CD14-positive monocyte (primary cell): ENCODE measurements at places on chromosomes 5 and 9.

DNA sequence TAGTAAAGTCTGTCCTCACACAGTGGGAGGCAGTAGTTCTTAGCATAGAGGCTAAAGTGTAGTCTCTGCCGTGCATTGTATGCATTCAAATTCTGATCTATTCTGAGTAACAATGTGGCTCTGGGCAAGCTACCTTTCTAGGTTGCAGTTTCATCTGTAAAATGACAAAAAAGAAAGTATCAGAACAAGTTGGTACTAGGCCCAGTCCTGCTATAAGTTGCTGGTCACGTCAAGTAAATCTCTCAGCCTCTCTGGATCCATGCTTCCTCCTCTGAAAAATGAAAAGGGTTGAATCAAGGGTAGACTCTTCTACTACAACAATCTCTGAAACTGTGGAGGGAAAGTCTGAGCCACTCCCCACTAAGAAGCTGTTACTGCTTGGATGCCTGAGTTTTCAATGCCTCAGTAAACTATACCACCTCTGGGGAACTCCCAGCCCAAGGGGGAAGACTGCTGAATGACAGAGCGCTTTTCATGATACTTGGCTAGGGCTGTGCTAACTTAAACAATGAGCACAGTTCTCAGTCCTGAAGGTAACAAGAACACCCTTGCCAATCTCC lies 34.5 kb upstream of the SPARC start:
- peak; percentile 53 for DNase-seq

GRCh38 chr5:108430931-108431608 lies 49.2 kb upstream of the FBXL17 start:
- no peak for DNase-seq

DNA sequence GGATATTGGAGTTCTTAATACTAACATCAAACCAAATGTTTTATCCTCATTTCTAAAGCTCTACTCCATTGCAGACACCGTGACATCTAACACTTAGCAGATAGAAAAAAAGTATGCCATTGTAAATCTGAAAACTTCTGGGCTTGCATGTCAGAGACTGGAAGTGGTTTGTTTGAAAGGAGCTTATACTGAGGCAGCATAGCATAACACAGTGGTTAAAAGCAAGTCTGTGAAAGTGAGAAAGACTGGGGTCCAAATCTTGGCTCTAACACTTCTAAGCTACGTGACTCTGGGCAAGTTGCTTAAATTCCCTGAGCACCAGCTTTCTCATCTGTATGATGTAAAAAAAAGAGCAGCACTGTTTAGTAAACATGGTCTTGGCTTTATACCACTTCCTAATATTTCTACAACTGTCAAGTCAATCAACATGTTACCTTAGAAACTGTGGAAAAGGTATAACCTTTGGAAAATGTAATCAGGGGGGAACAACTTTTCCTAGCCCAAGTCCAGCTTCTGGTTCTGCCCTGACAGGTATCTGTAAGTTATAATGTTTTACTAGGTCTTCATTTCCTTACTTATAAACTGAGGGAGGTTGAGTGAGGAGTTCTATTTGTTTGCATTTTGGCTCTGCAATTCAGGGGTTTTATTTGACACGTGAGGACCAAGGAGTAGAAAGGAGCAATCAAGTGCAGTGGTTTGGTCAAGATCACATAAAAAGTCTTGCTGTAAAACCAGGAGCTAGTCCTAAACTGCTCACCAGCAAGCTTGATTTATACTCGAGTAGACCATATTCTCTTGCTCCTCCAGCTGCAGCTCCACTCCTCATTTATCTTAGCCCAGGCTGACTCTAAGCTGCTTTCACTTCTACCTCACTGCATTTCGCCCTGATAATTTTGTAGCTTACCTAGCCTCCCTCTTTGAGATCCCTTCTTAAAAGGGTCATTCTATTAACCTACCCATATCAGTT lies 541.0 kb downstream of the RAB3C start:
- no peak for DNase-seq

DNA sequence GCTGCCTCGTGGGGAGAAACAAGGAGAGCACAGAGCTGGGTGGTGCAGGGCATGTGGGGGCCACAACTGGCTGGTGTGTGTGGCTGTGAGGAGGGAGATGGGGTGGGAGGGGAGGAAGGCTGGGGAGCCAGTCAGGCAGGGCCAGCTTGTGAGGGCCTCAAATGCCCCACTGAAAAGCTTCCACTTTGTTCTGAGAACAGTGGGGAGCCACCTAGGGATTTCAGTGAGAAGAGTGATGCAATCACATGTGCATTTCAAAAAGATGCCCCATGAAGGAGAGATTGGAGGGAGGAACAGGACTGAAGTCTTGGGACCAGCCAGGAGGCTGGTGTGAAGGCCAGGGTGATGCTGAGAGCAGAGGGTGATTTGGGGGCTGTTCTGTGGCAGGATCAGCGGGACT lies 1.3 kb downstream of the OR13J1 start:
- DNase-seq, result no peak

- no peak for DNase-seq
Measured at GRCh38 chr5:115096034-115096769, 73.5 kb downstream of the TRIM36 start.

GRCh38 chr5:145531038-145531734 lies 304.0 kb downstream of the PRELID2 start:
- DNase-seq, result no peak

DNA sequence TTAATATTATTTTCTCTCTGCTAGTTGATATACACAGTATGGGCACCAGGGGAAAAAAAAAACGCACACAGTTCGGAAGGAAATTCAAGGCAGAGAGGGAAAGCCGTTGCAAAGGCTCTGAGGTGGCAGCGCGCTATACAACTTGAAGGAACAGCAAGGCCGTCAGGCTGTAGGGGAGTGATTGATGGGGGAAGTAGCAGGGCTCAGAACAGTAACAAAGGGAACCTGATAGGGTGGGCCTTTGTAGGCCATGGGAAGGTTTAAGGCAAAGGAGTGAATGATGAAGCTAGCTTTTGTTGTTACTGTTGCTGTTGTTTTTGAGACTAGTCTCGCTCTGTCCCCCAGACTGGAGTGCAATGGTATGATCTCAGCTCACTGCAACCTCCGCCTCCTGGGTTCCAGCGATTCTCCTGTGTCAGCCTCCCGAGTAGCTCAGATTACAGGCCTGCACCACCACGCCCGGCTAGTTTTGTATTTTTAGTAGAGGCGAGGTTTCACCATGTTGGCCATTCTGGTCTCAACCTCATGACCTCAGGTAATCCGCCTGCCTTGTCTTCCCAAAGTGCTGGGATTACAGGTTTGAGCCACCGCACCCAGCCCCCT lies 27.0 kb downstream of the AQP7 start:
- DNase-seq, result no peak

GRCh38 chr5:103487822-103488493 lies 74.6 kb downstream of the NUDT12 start:
- no peak for DNase-seq

DNA sequence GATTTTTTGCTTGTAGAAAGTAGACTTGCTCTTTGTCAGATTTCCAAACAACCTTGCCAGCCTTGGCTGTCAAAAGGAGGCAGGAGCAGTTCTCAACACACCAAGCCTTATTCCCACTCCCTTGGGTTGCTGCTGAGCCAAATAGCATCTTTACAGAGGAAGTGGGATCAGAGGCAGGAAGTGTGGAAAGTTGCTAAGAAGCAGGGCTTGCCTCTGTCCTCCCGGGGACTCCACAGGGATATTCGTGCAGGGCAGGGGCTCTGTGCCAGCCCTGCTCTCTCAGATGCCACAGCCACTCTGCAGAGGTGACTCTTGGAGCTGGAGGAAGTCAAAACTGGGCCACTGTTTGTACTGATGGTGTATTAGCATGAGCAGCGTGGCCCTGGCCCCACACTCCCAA lies 24.3 kb downstream of the PTPDC1 start:
- no peak for DNase-seq

- no peak for DNase-seq
Measured at GRCh38 chr9:112179816-112180215, 4.7 kb upstream of the SUSD1 start.

DNA sequence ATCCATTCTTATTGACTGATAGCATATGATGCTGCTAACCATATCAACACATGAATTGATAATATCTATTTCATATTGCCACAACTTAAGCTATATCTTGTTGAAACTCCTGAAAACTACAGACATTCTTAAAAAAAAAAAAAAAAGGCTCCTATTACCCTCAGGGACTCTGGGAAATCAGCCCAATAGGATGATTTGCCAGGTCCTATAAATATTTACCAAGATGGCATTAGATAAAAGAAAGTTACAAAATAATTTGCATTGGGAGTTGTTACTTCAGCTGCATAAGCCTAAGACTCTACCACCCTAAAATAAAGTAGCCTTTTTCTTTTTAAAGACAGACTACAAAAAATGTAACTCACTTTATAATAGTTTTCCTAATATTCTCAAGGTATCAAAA lies 84.4 kb downstream of the CDO1 start:
- no peak for DNase-seq

- DNase-seq, result no peak
Measured at GRCh38 chr5:94693043-94693822, 74.8 kb downstream of the SLF1 start.

DNA sequence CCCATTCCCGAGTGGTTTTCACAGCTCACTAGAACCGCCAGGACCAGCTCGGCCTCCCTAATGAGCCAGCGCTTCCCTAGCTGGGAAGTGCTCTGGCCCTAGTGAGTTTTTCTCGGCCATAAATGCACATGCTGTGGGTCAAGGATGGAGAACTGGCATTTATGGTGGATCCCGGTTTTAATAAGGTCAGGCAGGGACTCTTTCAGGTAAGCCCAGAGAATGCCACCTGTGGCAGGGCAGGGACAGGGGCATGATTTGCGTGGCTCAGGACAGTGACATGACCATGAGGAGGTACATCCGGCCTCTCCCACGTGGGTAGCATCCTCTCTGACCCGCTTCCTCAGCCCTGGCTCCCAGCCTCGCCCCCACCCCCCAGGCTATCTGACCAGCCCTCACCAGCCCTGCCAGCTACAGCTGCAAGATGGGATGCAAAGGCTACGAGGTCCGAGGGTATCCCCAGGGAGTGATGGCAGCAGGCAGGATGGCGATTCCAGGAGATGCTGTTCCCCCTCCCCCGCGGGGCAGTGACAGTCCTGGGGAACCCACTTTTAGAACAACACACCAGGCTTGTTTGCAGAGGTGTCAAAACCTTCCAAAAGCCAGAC lies 60.3 kb upstream of the ADAMTS2 start:
- no peak for DNase-seq

- DNase-seq, result no peak
Measured at GRCh38 chr9:135874859-135875258, 32.5 kb downstream of the CAMSAP1 start.

DNA sequence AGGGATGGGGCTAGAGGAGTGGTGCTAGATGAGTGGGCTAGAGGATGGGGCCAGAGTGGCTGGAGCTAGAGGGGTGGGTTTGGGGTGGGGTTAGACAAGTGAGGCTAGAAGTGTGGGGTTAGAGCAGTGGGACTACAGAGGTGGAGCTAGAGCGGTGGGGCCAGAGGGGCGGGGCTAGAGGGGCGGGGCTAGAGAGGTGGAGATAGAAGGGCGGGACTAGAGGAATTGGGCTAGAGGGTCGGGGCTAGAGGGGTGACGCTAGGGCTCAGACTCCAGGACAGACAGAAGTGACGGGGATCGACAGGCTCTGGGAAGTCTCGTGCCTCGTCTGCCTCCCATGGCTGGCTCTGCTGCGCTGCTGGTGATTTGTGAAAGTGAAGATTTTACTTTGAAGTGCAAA lies 31.0 kb upstream of the TENT4A start:
- no peak for DNase-seq

DNA sequence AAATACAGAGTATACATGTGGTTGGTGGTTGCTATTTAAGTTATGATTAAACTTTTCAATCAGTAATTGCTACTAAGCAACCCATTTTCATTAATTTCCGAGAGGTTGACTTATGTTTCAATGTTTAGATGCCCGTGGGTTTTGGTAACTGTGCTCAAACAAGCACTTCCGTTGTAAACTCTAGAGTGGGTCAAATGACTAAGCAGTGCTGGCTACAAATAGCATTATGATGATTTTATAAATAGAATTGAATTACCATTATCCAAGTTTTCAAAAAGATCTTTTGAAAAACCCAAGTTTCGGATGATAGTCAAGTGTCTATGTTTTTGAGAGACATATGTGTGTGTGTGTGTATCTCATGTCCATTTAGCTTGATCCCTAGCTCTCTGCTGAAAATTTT lies 2369.4 kb upstream of the ACO1 start:
- DNase-seq, result no peak

DNA sequence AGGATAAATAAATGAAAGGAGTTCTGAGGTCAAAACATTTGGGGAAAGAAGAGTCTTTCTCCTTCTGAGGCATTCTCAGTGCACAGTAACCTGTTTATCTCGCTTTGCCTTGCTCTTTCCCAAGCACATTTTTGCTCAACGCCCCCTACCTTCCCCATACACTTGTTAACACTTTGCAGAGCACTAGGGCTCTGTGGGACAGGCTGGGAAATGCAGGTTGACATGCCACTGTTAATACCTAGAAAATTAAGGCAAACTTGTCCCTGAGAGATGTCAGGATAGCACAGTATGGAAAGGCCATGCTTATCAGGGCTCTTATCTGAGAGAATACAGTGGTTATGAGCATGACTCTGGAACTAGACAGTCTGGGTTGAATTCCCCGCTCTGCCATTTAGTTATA lies 152.0 kb downstream of the DOCK8 start:
- no peak for DNase-seq

- no peak for DNase-seq
Measured at GRCh38 chr5:137401946-137402345, 97.2 kb downstream of the SPOCK1 start.

- DNase-seq, result no peak
Measured at GRCh38 chr5:144467792-144468191, 297.1 kb downstream of the KCTD16 start.

DNA sequence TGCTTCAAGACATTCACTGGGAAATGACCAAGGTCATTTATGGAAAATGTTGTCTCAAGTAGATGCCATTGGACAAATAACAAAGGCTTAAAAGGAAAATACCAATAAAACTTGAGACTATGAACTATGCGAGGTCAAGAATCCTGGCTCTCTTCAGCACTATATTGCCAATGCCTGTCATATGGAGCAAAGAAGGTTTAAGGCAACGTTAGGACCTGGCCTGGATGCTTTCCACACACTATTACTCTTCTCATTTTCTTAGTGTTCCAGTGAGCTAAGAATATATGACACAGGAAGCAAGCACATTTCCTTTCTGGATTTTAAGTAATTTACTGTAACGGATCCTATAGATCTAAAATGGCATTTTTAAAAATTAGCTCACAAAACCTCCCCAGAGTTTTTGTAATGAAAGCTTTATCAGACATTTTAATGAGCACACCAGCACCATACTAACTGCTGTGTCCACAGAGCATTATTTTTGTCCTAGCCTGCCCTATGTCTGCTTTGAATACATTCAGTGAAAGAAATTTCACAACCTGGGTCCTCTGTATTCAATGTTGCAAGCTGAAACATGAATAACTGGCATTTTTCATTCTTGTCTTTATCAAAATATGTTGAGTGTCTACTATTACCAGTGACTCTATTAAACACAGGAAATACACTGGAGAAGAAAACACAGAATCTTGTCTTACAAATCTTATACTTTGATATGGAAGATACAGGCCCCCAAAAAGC lies 315.6 kb downstream of the CETN3 start:
- DNase-seq, result no peak

- DNase-seq, result no peak
Measured at GRCh38 chr9:135131488-135131887, 44.0 kb downstream of the OLFM1 start.

- no peak for DNase-seq
Measured at GRCh38 chr5:1401536-1402138, 43.6 kb downstream of the SLC6A3 start.
